HuH-7.5 (cell line): ENCODE measurements at places on chromosomes 1 and 21.
A peak's percentile ranks its signal among the peaks of the same experiment; 100 is the strongest.

DNA sequence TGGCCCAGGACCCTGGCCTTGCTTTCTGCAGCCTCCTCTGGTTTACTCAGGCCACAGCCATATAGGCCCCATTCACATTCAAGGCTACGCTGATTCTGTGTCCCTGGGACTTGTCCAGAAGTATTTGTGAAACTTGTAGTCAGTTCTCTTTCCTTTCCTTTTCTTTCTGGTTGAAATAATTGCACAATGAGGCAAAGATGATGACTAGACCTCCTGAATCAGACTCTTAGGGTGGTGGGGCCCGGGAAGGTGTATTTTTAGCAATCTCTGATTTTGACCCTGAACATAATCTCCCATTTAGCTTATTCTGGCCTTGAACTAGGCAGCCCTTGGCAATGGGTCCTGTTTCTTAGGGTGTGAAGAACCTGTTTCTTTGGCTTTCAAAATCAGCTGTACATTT lies 39.9 kb downstream of the STUM start:
- no peak for DNase-seq

GRCh38 chr1:230807029-230807428 lies 59.8 kb downstream of the CAPN9 start:
- no peak for DNase-seq

DNA sequence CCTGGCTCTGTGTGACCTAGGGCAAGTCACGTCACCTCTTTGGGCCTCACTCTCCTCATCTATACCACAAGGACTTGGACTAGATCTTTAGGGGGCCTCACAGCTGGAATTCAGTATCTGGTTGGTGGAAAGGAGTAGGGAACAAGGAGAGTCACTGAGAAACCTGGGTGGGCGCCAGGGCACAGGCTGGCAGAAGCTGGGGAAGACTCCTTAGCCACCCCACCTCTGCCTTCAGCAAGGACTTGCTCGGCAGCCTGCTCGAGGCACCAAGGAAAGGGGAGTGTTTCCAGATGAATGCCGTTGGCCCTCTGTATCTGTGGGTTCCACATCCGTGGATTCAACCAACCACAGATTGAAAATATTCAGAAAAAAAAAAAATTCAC lies 1.2 kb upstream of the OPTC start:
- DNase-seq, result no peak

GRCh38 chr1:33357099-33357498 lies 36.2 kb upstream of the A3GALT2 start:
- no peak for DNase-seq

DNA sequence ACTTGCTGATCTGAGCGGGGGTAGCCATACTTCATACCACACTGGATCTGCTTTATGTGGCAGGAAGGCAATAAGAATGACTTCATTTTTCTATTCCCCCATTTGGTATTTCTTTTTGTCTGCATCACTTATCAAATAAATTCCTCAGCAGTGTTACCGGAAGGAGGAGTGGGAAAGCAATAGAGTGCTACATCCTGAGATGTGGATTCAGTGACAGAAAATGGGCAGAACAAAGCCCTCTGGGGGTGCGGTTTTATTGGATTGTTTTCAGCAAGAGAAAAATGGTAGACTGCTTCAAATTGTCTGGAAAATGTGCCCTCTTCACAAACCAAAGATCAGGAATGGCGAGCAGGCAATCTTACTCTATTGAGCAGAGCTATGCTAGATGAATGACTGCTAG lies 751.9 kb upstream of the NEGR1 start:
- no peak for DNase-seq

- DNase-seq, result no peak
Measured at GRCh38 chr1:57655161-57655560, 231.3 kb upstream of the DAB1 start.

DNA sequence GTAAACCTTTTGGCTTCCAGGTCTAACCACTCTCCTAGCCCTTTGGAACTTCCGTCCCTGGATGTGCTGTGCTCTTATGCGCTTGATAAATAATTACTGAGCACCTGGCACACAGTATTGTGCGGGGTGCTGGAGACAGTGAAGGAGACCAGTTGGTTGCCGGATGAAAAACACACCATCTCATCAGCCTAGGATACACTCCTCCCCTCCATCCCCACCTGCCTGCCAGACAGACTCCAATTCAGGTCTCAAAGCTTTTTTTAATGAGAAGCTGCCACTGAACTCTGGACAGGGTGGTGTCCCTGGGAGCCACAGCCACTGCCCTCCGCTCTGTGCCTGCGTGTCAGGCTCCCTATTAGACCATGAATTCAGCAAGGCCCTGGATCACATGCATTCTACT lies 9.2 kb downstream of the GNB1 start:
- no peak for DNase-seq

- no peak for DNase-seq
Measured at GRCh38 chr1:167344112-167344511, 123.4 kb downstream of the POU2F1 start.

DNA sequence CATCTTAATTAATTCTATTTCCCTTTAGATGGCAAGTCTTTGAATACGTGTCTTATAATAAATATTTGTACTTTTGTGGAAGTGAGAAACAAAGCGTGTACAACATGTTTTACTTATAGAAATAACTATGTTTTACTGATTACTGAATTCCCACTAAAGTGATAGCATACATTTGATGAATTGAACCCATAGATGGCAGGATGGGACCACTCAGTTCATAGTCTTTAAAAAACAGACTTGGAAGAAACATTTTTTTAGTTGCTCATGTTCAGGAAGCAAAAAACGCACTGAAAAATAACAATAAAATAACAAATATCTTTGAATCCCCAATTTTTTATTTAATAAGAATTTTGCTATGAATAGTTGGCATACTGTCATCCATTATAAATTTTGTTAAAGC lies 507.1 kb upstream of the ZRANB2 start:
- DNase-seq, result no peak

DNA sequence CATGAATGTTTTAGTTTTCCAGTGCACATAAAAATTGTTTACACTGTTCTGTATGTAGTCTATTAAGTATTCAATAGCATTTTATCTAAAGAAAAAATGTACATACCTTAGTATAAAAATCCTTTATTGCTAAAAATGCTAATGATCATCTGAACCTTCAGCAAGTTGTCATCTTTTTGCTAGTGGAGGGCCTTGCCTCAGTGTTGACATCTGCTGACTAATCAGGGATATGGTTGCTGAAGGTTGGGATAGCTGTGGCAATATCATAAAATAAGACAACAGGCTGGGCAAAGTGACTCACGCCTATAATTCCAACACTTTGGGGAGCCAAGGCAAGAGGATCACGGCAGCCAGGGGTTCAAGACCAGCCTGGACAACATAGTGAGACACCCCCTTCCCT lies 9.0 kb downstream of the DYNLT5 start:
- DNase-seq, result no peak

DNA sequence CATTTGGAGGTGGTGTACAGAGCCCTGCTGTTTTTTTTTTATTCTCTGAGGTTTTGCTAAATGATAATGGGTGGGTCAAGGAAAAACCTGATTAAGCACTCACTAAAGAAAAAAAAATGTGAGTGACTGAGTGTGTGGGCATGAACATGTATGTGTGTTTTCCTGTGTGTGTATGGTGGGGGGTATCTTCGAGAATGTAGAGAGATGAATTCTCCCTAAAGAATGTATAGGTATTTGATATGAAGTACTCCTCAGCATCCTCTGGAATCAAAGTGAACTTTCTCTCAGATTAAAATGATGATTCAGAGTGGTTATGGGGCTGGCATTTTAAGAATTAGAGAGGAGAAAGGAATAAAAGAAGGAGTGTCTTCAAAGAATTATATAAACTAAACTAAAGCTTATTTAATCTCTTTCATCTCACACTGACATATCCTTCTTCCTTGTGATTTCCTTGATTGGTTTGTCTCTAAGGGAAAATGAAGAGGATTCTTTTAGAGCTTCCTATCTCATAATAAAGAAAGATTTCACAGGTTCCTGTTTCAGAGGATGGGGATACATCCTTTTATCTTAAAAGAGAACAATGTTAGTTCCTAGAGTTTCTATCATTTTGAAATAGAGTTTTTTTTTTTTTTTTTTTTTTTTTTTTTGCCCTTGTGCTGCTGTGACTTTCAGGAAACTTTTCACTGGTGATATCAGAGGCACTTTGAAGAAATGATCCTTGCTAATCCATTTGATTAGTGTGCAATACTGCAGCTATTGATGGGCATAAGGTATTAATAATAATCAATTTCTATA lies 23.9 kb downstream of the S1PR1 start:
- no peak for DNase-seq

DNA sequence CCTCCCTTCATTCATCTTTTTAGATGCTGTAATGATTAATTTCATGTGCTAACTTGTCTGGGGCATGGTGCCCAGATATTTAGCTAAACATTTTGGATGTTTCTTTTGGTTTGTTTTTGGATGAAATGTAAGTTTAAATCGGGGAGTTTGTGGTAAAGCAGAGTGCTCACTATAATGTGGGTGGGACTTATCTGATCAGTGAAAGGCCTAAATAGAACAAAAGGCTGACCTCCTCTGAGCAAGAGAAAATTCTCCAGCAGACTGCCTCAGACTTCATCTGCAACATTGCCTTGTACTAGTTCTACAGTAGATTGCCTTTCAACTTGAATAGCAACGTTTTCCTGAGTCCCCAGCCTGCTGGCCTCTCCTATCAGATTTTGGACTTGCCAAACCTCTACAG lies 183.6 kb downstream of the S1PR1 start:
- DNase-seq, result no peak

- no peak for DNase-seq
Measured at GRCh38 chr1:194225821-194226220, 1039.4 kb upstream of the B3GALT2 start.

DNA sequence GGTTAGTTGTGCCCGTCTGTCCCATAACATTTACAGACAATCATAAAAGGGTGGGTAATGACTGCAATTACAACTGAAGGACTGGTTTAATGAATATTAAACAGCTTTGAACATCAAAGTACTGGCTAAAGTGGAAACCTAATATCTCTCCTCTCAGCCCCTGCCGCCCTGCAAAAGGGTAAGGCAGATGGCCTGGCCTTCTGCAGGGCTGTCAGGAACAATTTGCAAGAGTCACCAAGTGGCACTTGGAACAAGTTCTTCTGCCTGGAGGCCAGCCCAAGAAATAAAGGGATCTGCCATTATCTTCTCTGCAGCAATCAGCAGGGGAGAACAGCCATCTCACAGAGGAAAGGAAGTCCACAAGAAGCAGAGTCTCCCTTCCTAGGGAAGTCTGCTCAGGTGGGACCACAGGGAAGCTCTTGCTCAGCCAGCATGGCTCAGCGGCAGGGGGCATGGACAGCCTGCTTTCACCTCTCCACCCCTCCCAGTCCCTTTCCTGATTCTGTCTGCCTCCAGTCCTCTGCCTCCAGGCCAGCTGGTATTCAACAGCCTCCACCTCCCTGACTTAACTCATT lies 96.1 kb downstream of the TRABD2B start:
- no peak for DNase-seq

GRCh38 chr1:89363196-89363595 lies 663 bp upstream of the GBP6 start:
- no peak for DNase-seq

GRCh38 chr21:38938343-38938742 lies 132.6 kb downstream of the ETS2 start:
- DNase-seq, result no peak

GRCh38 chr1:236545621-236546169 lies 21.9 kb downstream of the LGALS8 start:
- DNase-seq, result no peak

- DNase-seq, result no peak
Measured at GRCh38 chr1:31669786-31670592, 25.3 kb upstream of the PEF1 start.

- DNase-seq, result no peak
Measured at GRCh38 chr1:180462102-180462501, 40.3 kb downstream of the ACBD6 start.

- DNase-seq, result no peak
Measured at GRCh38 chr1:233379869-233380438, 52.4 kb downstream of the MAP3K21 start.

GRCh38 chr1:41485605-41486004 lies 1.1 kb upstream of the EDN2 start:
- DNase-seq, result no peak

DNA sequence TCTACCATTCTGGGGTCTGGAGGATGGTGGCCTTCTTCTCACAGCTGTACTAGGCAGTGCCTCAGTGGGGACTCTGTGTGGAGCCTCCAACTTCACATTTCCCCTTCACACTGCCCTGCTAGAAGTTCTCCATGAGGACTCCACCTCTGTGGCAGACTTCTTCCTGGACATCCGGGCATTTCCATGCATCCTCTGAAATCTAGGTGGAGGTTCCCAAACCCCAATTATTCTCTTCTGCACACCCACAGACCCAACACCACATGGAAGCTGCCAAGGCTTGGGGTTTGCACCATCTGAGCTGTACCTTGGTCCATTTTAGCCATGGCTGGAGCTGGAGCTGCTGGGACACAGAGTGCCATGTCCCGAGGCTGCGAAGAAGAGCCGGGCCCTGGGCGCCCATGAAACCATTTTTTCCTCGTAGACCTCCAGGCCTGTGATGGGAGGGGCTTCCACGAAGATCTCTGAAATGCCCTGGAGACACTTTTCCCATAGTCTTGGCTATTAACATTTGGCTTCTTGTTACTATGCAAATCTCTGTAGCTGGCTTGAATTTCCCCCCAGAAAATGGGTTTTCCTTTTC lies 170.5 kb downstream of the FOXD2 start:
- DNase-seq, result no peak

DNA sequence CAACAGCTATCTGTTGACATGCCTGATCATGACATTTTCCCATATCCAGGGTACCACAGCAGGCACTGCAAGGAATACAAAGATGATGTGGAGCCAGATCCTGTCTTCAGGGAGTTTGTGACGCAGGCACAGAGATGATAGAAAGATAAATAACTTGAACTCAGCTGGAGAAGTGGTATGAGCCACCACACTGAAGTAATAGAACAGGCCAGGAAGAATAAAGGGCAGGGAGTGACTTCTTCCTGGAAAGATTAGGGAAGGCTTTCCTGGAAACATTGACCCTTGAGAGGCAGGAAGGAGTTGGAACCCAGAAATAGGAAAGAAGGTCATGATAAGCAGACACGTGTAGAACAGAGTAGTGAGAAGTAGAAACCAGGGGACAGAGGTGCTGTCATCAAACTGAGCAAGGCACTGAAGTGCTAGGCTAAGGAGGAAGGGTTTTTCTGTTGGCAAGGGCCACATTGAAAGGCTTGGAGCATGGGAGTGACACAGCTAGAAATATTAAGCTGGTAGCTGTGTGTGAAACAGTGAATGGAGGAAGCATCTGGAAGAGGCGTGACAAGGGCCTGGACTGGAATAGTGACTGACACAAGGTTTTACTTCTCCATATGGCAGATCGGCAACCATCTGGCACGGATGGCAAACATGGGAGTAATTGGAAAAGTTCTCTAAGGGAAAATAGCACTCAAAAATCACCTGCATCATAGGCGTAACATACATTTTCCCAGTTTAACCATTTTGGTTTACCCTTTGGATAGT lies 68.4 kb downstream of the AK5 start:
- DNase-seq, result no peak

- peak; percentile 79 for DNase-seq
Measured at GRCh38 chr1:16082283-16083038, 9.0 kb upstream of the FAM131C start.

DNA sequence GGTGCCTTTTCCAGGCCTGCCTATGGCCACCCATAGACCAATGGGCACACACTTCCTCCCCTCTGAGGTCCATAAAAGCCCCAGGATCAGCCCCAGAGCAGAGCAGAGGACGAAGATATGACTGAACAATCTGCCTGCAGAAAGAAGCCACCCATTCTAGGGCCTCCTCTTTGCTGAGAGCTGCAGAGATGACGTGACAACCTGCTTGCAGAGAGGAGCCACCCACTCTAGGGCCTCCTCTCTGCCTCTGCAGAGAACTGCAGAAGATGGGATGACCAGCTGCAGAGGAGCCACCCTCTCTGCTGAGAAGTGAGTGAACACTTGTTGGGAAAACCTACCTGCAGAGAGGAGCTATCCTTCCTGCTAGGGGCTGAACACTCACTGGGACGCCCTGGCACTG lies 79.7 kb downstream of the SCMH1 start:
- DNase-seq, result no peak
